Caki2 (cell line): ENCODE measurements at places on chromosomes 4 and X.

DNA sequence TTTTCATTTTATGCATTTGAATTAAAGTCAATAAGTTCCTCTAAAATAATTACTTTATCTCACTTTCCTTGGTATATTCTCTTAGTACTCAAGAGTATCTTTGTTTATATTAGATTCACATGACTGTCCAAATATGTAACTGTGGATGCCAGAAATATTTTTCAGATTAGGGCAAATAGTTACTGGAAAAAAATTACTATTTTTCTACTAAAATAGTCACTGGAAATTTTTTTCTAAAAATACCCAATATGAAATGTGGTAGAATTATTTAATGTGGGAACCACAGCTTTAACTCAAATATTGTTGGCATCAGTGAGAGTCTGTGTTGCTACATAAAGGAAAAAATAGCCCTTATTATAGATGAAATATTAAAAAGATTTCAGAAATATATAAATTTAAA, 70.4 kb upstream of the NMU start:
- no peak for DNase-seq

DNA sequence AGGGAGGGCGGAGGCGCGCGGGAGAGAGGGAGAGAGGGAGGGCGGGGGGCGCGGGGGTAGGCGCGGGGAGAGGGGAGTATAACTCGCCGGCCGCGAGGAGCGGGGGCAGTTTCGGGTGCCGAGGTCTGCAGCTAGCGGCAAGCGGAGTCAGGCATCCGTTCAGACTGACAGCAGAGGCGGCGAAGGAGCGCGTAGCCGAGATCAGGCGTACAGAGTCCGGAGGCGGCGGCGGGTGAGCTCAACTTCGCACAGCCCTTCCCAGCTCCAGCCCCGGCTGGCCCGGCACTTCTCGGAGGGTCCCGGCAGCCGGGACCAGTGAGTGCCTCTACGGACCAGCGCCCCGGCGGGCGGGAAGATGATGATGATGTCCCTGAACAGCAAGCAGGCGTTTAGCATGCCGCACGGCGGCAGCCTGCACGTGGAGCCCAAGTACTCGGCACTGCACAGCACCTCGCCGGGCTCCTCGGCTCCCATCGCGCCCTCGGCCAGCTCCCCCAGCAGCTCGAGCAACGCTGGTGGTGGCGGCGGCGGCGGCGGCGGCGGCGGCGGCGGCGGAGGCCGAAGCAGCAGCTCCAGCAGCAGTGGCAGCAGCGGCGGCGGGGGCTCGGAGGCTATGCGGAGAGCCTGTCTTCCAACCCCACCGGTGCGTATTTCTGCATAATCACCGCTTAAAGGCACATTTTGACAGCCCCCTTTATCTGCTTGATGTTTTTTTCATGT, at the start of gene POU4F2:
Gene POU4F2 (plus strand): TSS at position 108 of the 720 bp plus-strand sequence. CDS start 248 bp downstream, at position 356.
- DNase-seq: no peak

- DNase-seq: no peak
Measured at GRCh38 chrX:38516196-38516774, 45.1 kb upstream of the TSPAN7 start.

DNA sequence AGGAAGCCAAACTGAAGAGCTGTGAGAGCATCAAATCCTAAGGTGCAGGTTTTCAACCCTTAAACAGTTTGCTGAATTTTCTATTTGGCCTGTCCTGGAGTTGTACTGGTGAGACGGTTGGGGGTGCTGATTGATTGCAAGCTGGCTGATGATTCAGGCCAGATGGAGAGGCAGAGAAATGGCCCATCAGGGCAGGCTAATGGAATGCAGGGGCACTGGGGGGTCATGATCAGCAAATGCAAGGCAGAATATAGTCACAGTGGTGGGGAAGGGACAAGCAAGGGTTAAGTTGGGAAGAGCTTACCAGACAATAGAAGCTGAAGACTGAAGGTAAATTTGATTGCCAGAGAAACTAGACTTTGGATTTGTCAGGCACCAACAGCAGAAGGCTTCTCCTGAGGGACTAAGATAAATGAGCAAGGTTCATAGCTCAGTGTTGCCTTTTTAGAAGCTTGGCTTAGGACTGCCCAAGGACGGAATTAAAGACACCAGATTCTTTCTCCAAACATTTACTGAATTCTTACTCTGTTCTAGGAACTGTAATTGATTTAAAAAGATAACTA, 4.3 kb upstream of the AADAT start:
- DNase-seq: no peak

DNA sequence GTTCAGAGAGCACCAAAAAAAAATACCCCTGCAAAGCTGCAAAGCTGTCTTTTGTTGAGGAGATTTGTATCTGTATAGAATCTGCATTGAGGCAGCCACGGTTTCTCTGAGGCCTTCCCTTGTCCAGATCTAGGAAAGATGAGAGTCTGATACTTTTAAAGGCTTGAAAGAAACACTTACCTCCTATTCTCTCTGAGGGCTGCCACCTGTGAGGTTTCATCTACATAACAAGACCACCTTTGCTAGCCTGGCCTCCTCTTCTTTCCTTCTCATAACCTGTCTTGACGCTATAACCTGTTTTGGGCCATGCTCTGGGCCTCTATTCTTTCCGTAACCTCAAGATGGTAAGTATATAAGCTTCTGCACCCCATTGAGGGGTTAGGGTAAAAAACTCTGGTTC, 779.6 kb upstream of the HTR2C start:
- DNase-seq: no peak

- DNase-seq: no peak
Measured at GRCh38 chr4:2269206-2269531, 7.3 kb upstream of the MXD4 start.

- DNase-seq: no peak
Measured at GRCh38 chr4:46386570-46386969, 3.4 kb downstream of the GABRA2 start.

DNA sequence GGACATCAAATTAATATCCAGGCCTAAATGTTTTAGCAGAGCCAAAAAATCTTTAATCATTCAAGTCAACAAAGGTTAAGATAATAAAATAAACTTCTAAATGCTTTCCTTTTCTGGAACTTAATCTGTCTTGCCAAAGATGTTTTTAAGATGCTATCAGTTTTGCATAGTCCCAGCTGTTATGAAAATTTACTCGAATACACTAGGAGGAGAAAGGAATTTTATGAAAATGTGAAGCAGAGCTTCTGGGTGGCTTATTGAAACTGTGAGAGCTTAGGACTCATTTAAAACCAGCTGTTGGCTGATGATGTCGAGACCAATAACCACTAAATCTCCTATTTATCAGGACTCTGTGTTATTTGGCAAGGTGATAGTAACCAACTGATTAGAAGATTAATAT, 202.2 kb upstream of the ETNPPL start:
- DNase-seq: no peak

DNA sequence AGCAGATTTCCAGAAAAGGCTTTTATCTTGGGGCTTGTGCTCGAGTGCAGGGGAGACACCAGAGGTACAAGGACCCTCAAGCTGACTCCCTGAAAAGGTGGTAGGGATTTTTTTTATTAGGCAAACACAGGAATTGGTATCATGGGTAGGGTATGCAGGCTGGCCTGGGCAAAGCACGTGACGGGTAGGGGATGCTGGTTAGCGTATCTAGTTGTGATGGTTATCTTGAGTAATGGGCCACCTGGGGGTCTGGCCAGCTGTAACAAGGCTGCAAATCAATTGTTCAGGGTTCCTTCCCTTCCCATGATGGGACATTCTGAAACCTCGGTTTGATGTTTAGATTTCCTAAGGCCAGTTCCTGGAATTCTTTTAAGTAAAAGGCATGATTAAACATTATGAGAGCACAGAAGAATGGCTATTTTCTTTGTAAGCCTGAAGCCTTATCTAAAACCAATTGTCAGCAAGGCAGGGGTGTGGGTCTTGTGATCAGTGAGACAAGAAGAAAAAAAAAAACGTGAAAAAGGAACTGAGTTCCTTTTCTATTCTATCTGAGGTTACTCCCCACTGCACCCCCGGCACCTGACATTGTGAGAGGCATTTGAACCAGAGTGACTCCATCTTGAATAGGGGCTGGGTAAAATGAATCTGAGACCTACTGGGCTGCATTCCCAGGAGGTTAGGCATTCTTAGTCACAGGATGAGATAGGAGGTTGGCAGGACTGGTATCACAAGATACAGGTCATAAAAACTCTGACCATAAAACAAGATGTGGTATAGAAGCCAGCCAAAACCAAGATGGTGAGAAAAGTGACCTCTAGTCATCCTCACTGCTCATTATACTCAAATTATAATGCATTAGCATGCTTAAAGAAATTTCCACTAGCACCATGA, 64.2 kb upstream of the S100G start:
- no peak for DNase-seq

DNA sequence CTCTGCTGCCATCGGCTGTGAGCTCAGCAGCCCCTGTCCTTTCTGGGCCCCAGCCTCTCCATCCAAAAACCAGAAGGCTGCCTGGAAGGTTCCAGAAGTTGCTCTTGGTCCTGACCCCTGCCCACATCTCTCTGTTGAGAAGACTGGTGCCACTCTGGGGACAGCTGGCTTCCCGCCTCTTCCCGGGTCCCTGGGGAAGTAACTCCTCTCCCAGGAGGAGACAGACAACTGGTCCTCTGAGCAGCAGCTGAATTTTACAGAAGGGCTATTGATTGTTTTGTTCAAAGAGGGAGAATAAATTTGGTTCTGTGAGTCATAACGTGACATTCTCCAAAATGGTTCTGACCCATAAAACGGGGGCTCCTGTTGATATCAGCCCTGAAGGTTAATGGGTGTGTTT, 61.2 kb downstream of the TRMT44 start:
- no peak for DNase-seq

DNA sequence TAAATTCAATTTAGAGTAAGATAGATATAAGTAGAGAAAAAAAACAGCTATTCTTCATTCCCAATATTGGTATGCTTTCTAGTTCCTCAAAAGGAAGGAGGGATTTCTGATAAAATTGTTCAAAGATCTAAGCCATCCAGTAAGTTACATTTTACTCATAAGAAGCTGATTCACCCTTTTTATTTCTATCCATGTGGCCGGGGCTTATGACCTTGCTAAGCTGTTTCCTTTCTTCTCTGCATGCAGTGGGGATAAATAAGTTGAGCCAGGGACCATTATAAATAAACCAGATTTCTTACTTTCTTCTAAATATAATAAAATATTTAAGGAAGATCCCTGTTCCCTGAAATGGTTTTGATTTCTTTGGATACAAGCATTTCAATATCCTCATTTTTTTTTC, 502.3 kb downstream of the PDHA2 start:
- no peak for DNase-seq

GRCh38 chrX:69031181-69031580, 134.1 kb downstream of the PJA1 start:
- DNase-seq: no peak
